ENCODE measurements at places on chromosomes 5 and 9.

- DNase-seq, result no peak
These were observed 7.9 kb upstream of the NEUROG1 start for GRCh38 chr5:135543485-135544304.

DNA sequence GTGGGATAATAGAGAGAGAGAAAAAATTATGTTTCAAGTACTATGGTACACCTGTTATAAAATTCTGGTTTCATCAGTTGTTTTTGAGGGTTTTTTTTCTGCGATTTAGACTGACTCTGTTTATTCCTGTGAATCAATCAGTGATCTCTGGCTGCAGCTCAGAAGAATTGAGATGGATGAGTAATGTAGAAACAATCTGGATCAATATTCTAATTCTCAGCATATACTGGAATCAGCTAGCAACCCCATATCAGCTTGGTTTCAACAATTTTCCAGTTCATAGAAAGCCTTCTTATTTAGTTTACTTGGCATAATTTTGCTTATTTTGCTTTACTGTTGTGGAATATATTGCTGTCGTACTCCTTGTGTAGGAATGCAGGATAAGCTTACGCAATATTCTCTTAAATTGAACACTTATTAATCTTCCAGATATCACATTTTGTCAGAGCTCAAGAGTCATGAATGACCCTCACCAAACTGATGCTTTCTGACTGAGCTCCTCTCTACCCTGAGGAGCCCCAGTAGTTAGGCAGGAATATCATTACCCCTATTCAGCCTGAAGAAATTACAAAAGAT lies 42.9 kb downstream of the SHC3 start:
- DNase-seq, result no peak

DNA sequence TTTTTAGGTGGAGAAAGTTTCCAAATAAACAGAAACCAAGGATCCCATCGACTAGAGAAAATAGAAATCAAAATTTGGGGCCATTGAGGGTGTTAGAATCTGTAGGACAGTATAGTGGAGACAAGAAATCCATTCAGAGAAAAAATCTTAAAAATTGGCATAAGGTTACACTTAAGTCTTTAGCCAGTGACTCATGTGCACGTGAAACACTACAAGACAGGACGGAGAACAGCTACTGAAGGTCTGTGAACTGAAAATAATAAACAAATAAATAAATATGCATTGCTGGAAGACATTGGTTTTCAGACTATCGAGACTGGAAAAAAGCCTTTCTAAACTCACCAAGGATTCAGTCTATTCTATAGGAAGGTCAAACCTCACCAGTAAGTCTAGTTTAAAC lies 1955.5 kb downstream of the MAT2B start:
- no peak for DNase-seq

- DNase-seq, result no peak
These were observed 2.1 kb downstream of the ZNF608 start for GRCh38 chr5:124744170-124744971.

- DNase-seq, result no peak
These were observed 12.0 kb downstream of the SAR1B start for GRCh38 chr5:134620634-134621033.

DNA sequence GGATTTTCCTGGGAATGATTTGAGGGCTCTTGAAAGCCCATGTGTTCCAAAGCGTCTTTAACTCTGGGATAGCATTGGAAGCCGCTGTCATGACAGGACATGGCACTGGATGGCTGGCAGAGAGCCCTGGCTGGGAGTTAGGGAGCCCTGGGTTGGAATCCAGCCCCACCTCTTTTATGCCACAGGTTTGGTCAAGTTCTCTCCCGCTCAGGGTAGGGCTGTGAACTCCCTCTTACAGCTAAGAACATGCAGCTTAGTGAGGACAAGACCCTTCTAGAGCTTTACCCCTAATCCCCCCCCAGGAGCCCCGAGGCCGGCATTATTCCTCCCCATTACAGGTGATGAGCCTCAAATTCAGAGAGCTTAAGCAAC lies 37.2 kb downstream of the OLFML2A start:
- DNase-seq, result no peak

- no peak for DNase-seq
These were observed 199.9 kb upstream of the SMC2 start for GRCh38 chr9:103894184-103894583.

DNA sequence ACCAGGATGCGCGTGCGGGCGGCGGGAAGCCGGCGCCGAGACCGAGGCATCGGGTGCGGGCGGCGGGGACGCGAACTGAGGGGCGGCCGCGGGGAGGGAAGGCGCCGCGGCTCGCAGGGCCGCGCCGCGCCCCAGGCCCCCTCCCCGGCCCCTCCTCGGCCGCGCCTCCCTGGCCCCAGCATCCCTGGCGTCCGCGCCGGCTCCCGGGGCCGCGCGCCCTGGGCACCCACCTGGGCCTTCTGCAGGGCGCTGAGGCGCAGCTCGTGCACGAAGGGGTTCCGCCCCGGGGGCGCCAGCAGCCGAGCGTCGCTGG lies 324 bp downstream of the LPCAT1 start:
- DNase-seq, result no peak

GRCh38 chr5:141330299-141331080 lies at the start of gene PCDHGA1:
Gene PCDHGA1 (plus strand): TSS chr5:141330514.
- no peak for DNase-seq

GRCh38 chr9:125399165-125399564 lies 137.5 kb downstream of the GAPVD1 start:
- no peak for DNase-seq

DNA sequence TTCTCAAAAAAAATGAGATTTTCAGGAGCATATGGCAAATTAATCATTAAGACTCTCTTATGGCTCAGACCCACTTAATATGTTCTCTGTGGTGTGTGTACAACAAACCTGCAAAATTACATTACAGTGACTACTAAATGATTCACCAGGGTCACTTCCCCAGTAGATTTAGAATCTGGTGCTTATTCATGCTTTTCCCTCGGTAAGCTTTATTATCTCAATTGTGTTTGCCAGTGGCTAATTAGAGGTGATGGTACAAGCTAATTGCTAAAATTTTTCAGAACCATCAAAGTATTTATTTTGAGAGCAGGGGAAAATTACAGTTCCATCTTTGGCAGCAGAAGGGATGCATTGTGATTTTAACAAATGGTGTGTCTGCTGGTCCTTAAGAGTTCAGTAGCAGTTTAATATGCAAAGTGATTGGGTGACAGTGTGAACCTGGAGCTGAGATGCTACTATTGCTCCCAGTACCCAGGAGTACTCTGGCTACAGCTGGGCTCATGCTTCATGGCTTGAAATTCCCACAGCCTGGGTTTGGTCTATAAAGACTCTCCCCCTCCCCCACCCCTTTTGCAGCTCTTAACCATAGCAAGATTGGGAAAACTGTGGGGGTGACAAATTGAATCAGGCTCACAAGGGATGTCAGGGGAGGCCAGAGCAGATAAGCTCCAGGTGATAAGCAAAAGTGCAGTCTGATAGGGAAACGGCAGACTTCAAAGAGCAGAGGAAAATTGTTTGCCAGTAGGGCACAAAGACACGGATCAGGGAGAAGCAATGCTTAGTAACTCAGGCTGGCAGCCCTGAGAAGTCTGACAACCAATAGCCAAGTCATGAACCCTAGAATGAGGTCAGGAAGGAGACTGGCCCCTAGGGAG lies 92.8 kb upstream of the RAD23B start:
- no peak for DNase-seq

- DNase-seq, result no peak
These were observed 221.0 kb downstream of the ESM1 start for GRCh38 chr5:54764102-54765090.

DNA sequence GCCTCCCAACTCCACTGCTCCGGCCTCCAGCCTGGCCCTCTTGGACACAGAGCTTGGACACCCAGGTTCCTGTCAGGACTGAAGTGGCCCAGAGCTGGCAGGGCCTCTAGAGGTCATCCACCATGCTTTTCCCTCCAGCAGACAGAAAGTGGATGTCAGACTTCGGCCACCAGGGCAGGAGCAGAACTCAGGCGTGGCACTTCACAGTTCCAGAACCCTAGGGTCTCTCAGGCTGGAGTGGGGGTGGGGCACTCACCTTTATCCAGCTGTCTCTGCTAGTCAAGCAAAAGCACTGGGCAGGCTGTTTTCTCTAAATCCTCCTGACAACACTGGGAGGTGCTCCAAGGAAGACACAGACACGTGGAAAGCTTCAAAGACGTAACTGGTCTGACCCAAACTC lies 35.6 kb upstream of the N4BP3 start:
- no peak for DNase-seq

DNA sequence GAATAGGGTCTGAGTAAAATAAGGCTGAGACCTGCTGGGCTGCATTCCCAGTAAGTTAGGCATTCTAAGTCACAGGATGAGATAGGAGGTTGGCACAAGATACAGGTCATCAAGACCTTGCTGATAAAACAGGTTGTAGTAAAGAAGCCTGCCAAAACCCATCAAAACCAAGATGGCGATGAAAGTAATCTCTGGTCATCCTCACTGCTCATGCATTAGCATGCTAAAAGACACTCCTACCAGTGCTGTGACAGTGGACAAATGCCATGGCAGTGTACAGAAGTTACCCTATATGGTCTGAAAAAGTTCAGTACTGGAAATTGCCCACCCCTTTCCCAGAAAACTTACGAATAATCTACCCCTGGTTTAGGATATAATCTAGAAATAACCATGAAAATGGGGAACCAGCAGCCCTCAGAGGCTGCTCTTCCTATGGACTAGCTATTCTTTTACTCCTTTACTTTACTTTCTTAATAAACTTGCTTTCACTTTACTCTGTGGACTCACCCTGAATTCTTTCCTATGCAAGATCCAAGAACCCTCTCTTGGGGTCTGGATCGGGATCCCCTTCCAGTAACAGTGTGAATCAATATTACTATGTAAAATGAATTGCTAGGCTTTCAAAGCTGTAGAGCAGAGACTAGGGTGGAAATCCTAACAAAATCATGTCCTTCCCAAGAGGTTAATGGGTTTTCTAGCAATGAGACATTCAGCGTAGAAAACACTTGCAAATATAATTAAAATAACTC lies 257.8 kb downstream of the KIAA0825 start:
- DNase-seq, result no peak

GRCh38 chr5:10620346-10620745 lies 56.5 kb downstream of the ANKRD33B start:
- DNase-seq, result no peak

DNA sequence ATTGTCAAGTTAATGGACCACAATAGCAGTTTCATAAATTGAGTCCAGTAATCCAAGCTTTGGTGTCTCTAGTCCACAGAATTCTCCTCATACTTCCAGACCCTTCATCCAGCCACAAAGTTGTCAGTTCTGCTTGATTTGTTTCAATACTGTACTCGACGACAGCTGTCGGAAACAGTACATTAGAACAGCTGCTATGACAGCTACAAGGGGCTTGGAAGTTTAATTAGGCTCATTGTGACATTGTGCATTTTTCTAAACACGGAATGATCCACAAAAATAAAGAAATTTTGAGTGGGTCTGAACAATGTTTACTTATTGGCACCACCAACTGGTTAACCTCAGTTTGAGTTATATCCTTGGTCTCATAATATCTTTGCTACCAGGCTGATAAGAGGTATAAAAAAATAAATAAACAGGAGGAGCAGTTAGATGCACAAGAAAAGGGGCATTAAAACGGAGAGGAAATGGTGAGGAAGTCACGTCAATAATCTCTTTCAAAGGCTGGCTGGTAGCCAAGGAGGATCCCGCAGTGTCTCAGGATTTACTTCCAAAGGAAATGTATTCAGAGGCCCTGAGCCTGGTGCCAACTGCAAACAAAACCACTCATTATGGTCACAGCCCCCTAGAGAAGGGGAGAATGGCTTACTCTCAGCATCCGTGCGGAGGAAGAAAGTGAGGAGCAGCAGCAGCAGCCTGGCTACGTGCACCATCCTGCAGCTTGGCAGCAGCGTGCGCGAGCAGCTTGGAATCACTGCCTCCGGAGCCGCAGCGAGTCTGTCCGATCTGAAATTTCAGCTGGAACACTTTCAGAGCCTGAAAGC lies 933.8 kb upstream of the DMAC1 start:
- no peak for DNase-seq

GRCh38 chr5:170491479-170491878 lies 12.3 kb upstream of the KCNIP1 start:
- DNase-seq, result no peak

DNA sequence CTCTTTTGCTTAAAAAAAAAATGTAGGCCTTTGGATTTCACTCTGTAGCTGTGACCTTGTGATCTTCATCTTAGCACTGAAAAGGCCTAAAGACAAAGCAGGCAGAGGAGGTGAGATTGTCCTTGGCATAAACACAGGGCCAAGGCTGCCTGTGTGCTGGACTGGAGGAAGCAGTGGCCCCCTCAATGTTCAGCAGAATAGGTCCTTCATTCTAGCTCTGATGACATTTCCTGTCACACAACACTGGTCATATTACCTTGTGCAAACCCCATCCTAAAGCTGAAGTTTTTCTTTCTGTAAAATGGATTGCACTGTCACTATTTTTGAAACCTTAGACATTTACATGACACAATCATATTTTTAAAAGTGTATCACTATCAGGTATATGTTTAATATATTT lies 147.4 kb downstream of the INSYN2B start:
- no peak for DNase-seq

- no peak for DNase-seq
These were observed 53.6 kb downstream of the PDCD1LG2 start for GRCh38 chr9:5563886-5564285.

- no peak for DNase-seq
These were observed 141.1 kb upstream of the RASEF start for GRCh38 chr9:83204047-83204446.

DNA sequence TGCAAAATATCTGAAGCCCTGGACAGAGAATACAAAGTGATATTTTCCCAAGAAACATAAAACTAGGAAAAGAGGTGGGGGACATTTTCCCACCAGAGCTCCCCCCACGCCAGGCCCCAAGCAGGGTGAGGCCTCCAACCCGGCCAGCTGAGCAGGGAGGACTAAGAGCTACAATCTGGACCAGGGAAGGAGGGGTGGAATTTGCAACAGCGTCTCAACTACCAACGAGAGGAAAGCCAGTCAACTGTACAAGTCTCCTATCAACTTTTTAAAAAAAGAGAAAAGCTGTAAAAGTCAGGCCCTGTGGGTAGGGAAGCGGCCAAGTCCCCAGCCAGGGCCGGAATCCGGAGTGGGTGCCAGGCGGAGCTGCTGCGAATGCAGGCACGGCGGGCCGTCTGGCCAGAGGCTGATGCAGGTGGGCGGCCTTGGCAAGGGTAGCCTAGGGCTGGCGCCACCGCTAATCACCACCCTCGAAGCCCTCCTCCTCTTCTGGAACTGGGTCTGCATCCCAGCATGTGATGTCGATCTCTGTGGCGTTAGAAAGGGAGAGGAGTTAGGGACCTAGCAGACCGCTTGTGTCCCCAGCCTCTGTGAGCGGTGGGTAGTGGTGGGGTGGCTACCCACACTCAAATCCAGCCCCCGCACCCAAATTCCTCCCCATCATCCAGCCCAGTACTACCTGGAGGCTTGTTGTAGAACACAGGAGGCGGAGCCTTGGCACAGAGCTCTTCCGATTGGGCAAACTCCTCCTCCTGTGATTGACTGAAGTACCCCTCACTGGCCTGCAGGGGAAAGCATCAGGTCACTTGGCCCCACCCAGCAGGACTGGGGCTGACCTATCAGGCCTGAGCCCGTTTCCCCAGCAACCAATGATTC lies 10.6 kb downstream of the PRR7 start:
- no peak for DNase-seq

GRCh38 chr5:122392824-122393223 lies 80.8 kb downstream of the SNCAIP start:
- no peak for DNase-seq

Data from stimulated activated CD8-positive, alpha-beta memory T cell treated with anti-CD3 and anti-CD28 coated beads, Interleukin-4, amount 100 ng/mL, for 1 hour (primary cell).